Muscle of leg (tissue), 16 donors: ENCODE measurements at places on chromosomes 4 and X. TPM values are rescaled to one million over a fixed set of nuclear protein-coding genes. Genes with fewer than 3 reads are reported as not detected.

Gene HELT
- not detected for total RNA-seq

Gene ADH1B
- total RNA-seq, result 6.3 TPM

Gene NUDT10
- total RNA-seq, result 1.3 TPM

Gene MAGEC3
- 0.04 TPM for total RNA-seq

DNA sequence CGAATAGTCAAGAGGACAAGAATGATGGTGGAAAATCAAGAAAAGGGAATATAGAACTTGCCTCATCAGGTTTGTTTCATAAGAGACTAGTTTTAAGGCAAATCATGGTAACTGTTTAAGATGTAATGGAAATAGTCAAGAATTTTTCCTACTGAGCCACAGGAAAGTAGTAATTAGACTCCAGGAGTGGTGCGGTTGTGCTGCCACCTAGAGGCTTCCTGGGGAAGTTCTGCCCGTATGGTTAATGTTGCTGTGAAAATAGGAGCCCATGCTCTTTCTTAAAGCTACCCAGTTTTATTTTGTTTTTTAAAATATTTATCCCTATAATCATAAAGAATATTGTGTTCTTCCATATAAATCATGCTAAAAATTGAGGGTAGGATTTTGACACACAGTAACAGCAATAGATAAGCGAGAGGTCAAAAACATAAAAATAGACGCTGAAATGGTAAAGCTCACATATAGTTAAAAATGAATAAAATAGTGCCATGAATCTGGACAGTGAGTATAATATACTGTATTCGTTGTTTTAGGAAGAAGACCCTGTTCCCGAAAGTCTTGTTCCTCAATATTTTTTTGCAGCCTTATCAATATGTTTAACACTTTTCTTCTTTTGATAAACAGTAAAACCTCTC lies 87.0 kb downstream of the PHOX2B start:
- DNase-seq, result peak; percentile 84
- no peak overlapping the region for H3K27ac ChIP-seq
- H3K36me3 ChIP-seq, result peaks cover 15% of the 10 kb centered on the region
- no peak overlapping the region for H3K4me3 ChIP-seq

GRCh38 chr4:124945422-124945821 lies 232.9 kb upstream of the ANKRD50 start:
- no peak overlapping the region for H3K27ac ChIP-seq
- no peaks in the 10 kb centered on the region for H3K4me1 ChIP-seq
- DNase-seq, result no peak
- H3K4me3 ChIP-seq, result no peak overlapping the region
- H3K27me3 ChIP-seq, result no peaks in the 10 kb centered on the region

DNA sequence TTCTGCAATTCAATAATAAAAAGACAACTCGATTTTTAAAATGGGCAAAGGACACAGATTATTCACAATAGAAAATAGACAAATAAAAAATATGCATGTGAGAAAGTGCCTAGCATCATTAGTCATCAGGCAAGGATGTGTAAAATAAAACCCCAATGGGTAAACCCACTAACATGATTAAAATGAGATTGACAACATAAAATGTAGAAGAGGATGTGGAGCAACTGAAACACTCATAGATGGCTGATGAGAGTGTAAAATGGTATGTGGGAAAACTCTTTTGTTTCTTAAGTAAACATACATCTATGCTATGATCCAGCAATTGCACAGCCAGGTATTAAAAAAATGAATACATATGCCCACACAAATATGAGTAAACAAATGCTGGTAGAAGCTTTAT lies 177.6 kb downstream of the IQCM start:
- H3K4me3 ChIP-seq, result no peak overlapping the region
- no peak overlapping the region for H3K27ac ChIP-seq
- no peaks in the 10 kb centered on the region for H3K27me3 ChIP-seq
- no peaks in the 10 kb centered on the region for H3K4me1 ChIP-seq

DNA sequence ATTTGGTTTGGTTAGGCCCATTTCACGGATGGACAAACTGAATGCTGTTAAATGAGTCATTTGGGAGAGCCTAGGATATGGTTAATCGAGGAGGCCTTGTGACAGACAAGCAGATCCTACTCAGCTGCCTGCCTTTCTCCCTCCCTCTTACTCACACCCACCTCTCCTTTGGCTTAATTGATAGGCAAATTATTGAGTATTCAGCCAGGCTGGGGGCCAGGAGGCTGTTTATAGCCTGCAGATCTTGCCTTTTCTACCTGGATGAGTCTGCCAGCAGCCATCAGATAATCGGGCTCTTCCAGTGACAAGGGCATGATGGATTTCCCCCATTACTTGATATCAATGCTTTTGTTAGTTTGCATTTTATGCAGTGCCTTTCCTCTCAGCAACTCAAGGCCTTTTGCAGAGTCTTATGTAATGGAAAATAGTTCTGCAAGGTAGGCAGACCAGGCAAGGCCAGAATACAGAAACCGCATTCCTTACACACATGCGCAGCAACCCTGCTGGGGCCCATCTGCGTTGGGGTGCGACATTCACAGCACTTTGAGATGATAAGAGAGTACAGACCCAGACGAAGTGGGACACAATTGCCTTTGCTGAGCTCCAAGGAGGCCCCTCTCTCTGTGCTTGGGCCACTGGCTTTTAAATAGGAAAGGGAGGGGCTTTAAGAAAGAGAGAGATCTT lies 96.2 kb upstream of the ATP6AP2 start:
- H3K4me3 ChIP-seq, result no peak overlapping the region
- no peaks in the 10 kb centered on the region for H3K36me3 ChIP-seq
- no peak overlapping the region for H3K27ac ChIP-seq
- DNase-seq, result no peak

GRCh38 chr4:80226094-80226493 lies 28.8 kb downstream of the PRDM8 start:
- no peak for DNase-seq
- H3K4me1 ChIP-seq, result no peaks in the 10 kb centered on the region
- no peak overlapping the region for H3K27ac ChIP-seq
- H3K36me3 ChIP-seq, result no peaks in the 10 kb centered on the region
- H3K4me3 ChIP-seq, result no peak overlapping the region
- no peaks in the 10 kb centered on the region for H3K27me3 ChIP-seq

DNA sequence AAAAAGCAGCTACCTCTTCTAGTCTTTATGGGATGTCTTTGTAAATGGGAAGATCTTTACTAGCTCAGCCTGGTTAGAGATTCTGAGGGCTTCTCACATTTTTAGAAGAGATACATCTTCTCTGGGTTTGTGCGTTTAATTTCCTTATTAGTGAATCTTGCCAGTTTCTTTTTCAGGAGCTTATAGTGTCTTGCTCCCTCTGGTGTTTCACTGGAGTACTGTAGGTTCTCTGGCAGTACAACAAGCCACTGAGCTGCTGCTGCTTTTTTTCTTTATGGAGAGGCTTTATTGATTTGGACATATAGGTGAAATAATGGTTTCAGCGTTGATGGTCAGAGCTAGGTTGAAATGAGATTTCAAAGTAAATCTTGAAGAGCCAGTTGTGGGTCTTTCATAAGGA lies 82.9 kb downstream of the LAS1L start:
- no peak overlapping the region for H3K27ac ChIP-seq
- no peaks in the 10 kb centered on the region for H3K36me3 ChIP-seq
- no peak for DNase-seq
- H3K4me1 ChIP-seq, result no peaks in the 10 kb centered on the region
